Renal pelvis (tissue), 12 donors: ENCODE measurements at places on chromosomes 12 and 14. TPM values are rescaled to one million over a fixed set of nuclear protein-coding genes. Genes with fewer than 3 reads are reported as not detected.

The LRTM2 gene
- 0.13 TPM for polyA plus RNA-seq

The SERPINA9 gene
- polyA plus RNA-seq, result not detected

The CRY1 gene
- 28.7 TPM for polyA plus RNA-seq

The MORN3 gene
- polyA plus RNA-seq, result 2.5 TPM

The PLA2G1B gene
- 0.41 TPM for polyA plus RNA-seq

The PPP1R36 gene
- polyA plus RNA-seq, result 0.78 TPM

The FOXN4 gene
- 2.3 TPM for polyA plus RNA-seq

The STAC3 gene
- polyA plus RNA-seq, result 9.6 TPM

The ZNF84 gene
- 84.9 TPM for polyA plus RNA-seq

The HPD gene
- 5.0 TPM for polyA plus RNA-seq

The IGF1 gene
- polyA plus RNA-seq, result 3.6 TPM

The POU6F1 gene
- polyA plus RNA-seq, result 13.6 TPM

The NGB gene
- not detected for polyA plus RNA-seq

The PZP gene
- polyA plus RNA-seq, result 0.30 TPM

The RPGRIP1 gene
- polyA plus RNA-seq, result 0.47 TPM

The KRT2 gene
- polyA plus RNA-seq, result not detected

The PPFIA2 gene
- 6.2 TPM for polyA plus RNA-seq

The TCL1B gene
- polyA plus RNA-seq, result 0.40 TPM

The ZNF891 gene
- 8.6 TPM for polyA plus RNA-seq

The PTMS gene
- polyA plus RNA-seq, result 618 TPM

The BCL11B gene
- polyA plus RNA-seq, result 3.0 TPM

The TAS2R8 gene
- polyA plus RNA-seq, result not detected

The AMHR2 gene
- polyA plus RNA-seq, result 0.24 TPM

The BEGAIN gene
- polyA plus RNA-seq, result 3.0 TPM

The TRPV4 gene
- polyA plus RNA-seq, result 14.7 TPM

The SLC25A21 gene
- 3.3 TPM for polyA plus RNA-seq

The PROX2 gene
- polyA plus RNA-seq, result 2.8 TPM

The SMCO2 gene
- polyA plus RNA-seq, result 0.50 TPM

The CHFR gene
- polyA plus RNA-seq, result 33.0 TPM

The GLIPR1L1 gene
- polyA plus RNA-seq, result 0.35 TPM

The DLK1 gene
- polyA plus RNA-seq, result 13.0 TPM

The ZNF664 gene
- 176 TPM for polyA plus RNA-seq
